ENCODE measurements at places on chromosomes 7 and 10.

GRCh38 chr10:111429288-111430028, 352.6 kb downstream of the ADRA2A start:
- no peak for DNase-seq

GRCh38 chr7:121107923-121108498, 119.5 kb downstream of the CPED1 start:
- DNase-seq, result no peak

DNA sequence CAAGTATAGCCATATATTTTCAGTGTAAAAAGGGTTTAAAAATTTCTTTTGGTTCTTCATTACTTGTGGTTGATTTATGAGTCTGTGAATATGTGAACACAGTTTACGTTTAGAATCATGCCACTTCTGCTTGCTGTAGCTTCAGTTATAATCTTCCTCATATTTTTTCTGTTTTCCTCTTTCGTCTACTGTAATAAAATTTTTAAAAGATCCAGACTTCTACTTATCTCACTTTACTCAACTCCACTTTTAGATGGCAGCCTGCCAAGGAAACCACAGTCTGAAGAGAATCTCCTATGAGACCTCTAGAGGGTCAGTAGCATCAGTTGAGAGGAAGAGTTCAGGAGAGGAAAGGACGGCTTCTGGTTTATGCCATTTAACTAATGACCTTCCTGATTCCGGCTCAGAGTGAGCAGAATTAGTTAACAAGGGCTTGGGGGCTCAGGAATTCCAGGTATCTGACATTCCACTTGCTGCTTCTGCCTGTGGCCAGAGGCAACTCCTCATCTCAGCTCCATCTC, 21.4 kb downstream of the CREB5 start:
- DNase-seq, result peak; percentile 5

- DNase-seq, result no peak
These were observed 20.3 kb downstream of the SEC61G start for GRCh38 chr7:54738737-54739136.

DNA sequence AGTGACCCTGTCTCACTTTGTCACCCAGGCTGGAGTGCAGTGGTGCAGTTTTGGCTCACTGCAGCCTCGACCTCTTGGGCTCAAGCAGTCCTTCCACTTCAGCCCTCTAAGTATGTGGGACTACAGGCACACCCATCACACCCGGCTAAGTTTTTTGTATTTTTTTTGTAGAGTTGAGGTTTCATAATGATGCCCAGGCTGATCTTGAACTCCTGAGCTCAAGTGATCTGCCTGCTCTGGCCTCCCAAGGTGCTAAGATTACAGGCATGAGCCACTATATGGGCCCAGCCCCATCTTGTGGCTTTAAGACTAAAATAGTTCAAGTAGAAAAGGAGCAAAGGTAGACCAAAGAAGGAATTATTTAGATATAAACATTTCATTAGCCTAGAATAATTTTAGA, 65.5 kb downstream of the MLLT10 start:
- no peak for DNase-seq

DNA sequence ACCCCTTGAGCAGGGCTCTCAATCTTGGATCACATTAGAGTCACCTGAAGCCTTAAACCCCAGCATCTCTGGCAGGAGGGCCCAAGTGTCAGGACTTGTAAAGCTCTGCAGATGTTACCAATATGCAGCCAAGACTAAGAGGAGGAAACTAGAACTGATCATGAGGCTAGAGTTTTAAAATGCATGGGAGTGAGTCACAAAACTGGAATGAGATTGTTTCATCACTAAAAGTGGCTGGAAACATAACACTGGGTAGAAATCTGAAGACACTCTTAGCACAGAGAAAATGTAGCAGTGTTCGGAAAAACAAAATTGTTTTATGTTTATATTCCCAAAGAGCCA, 63.3 kb upstream of the GHITM start:
- DNase-seq, result no peak

- no peak for DNase-seq
These were observed 14.6 kb downstream of the LRRC17 start for GRCh38 chr7:102927312-102927933.

DNA sequence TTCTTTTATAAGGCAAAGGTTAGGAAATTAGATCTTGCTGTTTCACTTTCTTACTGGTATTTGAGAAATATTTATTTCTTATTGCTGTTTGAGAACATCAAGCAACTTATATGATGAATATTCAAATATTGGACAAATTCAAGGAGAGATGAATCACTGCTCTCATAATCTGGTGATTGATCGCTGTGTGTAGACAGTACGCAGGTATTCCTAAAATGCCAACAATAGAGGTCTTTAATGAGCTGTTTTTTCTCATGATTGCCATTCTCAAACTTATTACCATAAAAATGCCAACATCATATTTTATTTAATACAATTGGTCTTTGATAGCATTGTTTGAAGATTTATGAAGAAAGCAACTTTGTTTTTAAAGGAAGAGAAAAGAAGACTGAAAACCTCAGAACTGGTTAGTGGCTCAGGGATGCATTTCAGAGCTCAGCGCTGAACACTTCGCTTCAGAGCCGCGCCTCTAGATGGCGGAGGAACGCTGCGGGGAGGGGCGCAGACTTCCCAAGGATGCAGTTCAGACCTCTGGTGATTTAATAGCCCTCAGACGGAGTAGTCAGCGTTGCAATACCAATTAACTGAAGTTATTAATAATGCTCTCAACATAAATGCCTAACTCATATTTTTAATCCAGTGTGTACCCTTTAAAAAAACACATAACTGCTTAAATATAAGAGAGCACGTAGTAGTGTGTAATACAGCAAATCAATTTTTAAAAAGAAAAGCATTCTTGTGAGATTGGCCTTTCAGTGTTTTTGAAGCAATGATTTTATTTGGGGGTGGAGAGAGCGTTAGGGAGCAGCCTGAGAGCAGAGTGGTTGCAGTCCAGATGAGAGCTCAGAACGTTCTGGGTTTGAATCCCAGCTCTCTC, 38.5 kb upstream of the STEAP4 start:
- peak; percentile 25 for DNase-seq

DNA sequence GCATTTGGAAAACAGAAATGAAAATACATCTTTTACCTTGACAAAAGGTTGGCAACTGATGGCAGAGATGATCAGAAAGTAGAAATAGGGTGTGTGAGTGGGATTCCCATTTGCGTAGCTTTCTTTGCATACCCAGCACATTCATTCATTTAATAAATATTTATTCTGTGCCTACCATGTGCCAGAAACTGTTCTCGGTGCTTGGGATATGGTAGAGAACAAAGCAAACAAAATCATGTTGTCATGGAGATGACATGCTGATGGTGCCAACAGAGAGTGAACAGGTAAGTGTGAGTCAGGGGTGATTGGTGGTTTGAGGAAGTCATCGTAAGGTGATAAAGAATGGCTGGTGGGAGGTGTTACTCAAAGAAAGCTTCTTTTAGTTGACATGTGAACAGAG, 45.4 kb downstream of the CACNB2 start:
- no peak for DNase-seq

- no peak for DNase-seq
These were observed 112.6 kb upstream of the TBX20 start for GRCh38 chr7:35366167-35367155.

DNA sequence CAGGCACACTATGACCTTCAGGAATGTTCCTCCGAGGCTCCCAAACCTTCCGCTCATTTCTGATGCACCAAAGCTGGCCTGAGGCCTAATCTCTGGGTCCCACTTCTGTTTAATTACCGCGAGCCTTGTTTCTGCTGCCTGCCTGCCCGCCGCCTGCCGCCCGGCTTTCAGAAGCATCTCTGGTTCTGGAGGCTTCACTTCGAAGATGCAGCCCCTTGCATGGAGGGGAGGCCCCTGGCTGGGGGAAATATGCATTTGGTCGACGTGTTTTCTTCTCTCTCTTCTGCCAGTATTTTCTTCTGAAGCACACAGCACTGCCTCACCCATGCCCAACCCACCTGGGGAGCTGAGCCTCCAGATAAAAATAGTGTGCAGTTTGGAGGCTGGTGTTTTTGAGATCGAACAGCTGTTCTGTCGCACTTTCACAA, 166.9 kb downstream of the PAXIP1 start:
- DNase-seq, result no peak

DNA sequence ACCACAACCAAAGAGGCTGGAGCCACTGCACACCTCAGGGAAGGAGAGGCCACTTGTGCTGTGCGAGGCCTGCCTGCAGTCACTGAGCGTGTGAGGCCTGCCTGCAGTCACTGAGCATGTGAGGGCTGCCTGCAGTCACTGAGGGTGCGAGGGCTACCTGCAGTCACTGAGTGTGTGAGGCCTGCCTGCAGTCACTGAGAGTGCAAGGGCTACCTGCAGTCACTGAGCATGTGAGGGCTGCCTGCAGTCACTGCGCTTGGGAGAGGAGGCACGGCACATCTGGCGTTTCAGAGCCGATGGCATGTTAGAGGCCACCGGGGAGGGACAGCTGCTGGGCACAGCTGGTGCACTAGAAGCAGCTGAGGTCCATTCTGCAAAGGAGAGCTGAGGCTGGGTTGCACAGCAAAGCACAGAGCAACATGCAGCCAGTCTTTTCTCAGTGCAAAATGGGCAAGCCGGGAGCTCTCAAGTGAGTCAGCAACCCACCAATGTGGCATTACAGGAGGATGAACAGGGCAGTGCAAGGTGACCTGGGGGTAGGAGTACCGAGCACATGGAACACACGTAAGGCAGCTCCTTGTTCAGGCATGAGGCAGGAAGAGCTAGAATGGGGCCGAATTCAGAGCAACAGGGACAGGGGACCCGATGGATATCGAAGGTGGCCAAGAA, 540.1 kb downstream of the PTPRN2 start:
- DNase-seq, result no peak

- DNase-seq, result no peak
These were observed 44.3 kb downstream of the TRRAP start for GRCh38 chr7:98922392-98923187.

- no peak for DNase-seq
These were observed 121.9 kb upstream of the AKR1E2 start for GRCh38 chr10:4704034-4704545.

- peak; percentile 0 for DNase-seq
These were observed 198.2 kb downstream of the MAD1L1 start for GRCh38 chr7:2034291-2035201.

DNA sequence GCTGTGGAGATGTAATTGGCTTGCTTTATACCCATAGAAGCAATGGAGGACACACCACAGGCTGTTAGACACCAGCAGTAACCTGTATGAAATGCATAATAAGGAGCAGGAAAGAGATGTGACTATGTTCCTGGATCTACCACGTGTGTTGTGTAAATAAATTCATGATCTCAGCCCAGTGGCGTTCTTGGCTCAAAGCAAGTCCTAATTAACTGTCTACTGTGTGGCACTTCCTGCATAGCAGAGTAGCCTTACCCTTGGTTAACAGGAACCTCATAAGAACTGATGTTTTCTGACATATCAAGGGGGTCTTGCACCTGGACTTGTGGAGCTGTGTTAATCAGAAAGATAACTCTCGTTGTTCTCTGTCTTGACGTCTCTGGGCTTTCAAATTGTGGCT, 25.7 kb upstream of the FAM180A start:
- DNase-seq, result no peak

- no peak for DNase-seq
These were observed 39.5 kb downstream of the ZNF365 start for GRCh38 chr10:62413652-62414051.

GRCh38 chr7:1666317-1666822, 3.7 kb upstream of the ELFN1 start:
- DNase-seq, result peak; percentile 18

DNA sequence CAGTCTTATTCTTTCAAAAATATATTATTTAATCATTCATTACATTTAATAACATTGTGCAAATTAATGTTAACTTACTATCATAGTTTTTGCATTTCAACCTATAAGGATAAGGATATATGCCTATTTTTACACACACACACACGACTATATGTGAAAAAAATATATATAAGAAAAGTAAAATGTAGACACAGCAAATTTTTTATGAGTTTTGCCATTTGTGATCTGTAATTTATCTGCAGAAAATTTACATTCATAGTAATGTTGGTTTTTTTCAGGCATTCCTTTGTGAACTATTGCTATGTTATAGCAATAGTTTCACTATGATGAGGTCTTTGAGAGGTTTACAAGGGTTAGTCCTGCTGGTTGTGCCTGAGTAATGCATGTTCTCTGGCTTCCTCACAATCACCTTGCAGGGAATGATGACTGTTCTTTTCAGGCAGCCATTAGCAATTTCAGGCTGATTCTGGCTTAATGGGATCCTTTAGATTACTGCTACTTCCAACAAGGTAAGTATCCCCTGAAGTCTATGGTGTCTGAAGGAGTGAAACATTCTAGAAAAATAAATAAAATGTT, 183.7 kb upstream of the CDK1 start:
- no peak for DNase-seq

- peak; percentile 12 for DNase-seq
These were observed 1.8 kb downstream of the SEPTIN7 start for GRCh38 chr7:35802649-35803048.

All from stimulated activated naive CD8-positive, alpha-beta T cell treated with anti-CD3 and anti-CD28 coated beads, Interleukin-15, Interleukin-2, amounts not matched to agents 100 U/mL and 50 U/mL, for 24 hours (primary cell).